ENCODE measurements at places on chromosomes 1 and 21.

DNA sequence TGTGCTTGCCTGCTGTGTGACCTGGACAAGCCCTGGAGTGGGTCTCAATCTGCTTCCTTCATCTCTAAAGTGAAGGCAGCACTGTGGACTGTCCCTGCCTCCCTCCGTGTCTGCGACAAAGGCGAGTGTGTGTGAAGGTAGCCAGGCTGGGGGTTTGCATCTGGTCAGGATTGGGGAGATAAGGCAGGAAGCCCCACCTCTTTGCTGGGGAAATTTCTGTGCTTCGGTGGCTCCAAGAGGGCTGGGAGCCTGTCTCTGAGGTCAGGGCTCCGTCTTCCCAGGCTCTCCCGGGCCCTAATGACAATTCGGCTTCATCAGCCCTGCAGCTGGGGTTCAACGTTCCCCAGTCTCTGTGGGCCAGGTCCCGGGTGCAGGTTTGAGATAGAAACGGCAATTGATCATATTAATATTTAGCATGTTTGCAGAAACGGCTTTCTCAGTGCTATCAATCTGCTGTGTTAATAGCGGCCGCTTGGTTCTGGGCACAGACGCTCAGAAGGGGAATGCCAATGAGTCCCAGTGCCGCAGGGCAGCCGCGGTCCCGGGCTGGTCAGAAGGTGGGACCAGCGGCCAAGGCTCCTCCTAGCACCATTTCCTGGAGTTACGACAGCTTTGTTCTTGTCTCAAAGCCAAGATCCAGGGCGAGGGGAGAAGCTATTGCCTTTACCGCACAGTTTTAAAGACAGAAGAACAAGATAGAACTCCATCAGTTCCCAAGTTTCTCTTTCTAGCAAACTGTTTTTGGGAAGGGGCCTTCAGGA lies 105.7 kb downstream of the PRDM16 start:
- no peak overlapping the region for H3K4me3 ChIP-seq
- no peaks in the 10 kb centered on the region for H3K27me3 ChIP-seq

- H3K4me1 ChIP-seq, result peaks cover 99% of the 10 kb centered on the region
- H3K27ac ChIP-seq, result peak overlapping the region; percentile 96
Observed at GRCh38 chr1:21337928-21338572, 47.8 kb upstream of the ECE1 start.

DNA sequence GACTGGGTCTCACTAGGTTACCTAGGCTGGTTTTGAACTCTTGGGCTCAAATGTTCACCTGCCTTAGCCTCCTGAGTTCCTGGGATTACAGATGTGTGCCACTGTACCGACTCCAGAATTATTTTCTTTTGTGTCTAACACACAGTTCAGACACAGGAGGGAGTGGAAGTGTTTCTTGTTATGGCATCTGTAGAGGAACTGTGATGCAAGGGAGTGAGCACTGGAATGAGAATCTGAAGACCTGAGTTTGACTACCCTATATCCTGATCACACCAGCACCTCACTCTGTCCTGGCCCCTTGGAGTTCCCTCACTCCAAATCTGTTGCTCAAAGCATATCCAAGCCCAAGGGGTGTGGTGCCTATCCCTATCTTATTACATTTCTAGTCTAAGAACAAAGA lies 15.2 kb downstream of the OPTC start:
- no peak overlapping the region for H3K4me3 ChIP-seq
- DNase-seq, result no peak
- H3K4me1 ChIP-seq, result no peaks in the 10 kb centered on the region
- no peak overlapping the region for H3K27ac ChIP-seq
- H3K27me3 ChIP-seq, result no peaks in the 10 kb centered on the region

- no peak overlapping the region for H3K4me3 ChIP-seq
- no peaks in the 10 kb centered on the region for H3K36me3 ChIP-seq
- no peaks in the 10 kb centered on the region for H3K27me3 ChIP-seq
- peaks cover 10% of the 10 kb centered on the region for H3K4me1 ChIP-seq
- no peak for DNase-seq
Observed at GRCh38 chr1:184684285-184685074, 70.2 kb downstream of the EDEM3 start.

GRCh38 chr1:24693827-24694379 lies 50.8 kb downstream of the SRRM1 start:
- H3K27me3 ChIP-seq, result no peaks in the 10 kb centered on the region
- DNase-seq, result no peak
- H3K27ac ChIP-seq, result no peak overlapping the region
- no peak overlapping the region for H3K4me3 ChIP-seq
- H3K36me3 ChIP-seq, result no peaks in the 10 kb centered on the region

DNA sequence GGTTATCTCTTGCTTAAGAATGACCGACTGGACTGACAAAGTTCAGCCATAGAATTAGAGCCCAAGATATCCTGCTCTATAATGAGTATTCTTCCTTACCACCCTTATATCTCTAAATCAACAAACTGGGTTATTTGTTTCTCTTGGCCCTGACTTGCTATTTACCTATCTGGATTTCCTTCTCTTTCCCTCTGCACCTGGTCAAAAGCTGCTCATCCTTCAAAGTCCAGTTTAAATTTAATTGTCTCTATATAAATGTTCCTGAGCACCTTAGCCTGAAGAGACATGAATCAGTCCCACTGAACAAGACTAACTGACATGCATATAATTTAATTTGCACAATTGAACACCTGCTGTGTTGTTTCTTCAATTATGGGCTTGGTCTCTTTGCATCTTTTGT lies 127.1 kb upstream of the KCNJ15 start:
- H3K27ac ChIP-seq, result no peak overlapping the region
- no peaks in the 10 kb centered on the region for H3K36me3 ChIP-seq
- H3K4me3 ChIP-seq, result no peak overlapping the region
- H3K4me1 ChIP-seq, result no peaks in the 10 kb centered on the region

- DNase-seq, result peak; percentile 68
- no peaks in the 10 kb centered on the region for H3K27me3 ChIP-seq
- H3K36me3 ChIP-seq, result peaks cover 21% of the 10 kb centered on the region
- peaks cover 59% of the 10 kb centered on the region for H3K4me1 ChIP-seq
- peak overlapping the region; percentile 92 for H3K27ac ChIP-seq
- peak overlapping the region; percentile 43 for H3K4me3 ChIP-seq
Observed at GRCh38 chr1:35539073-35539823, 18.0 kb downstream of the KIAA0319L start.

GRCh38 chr1:44296806-44297205 lies 58.3 kb downstream of the ERI3 start:
- H3K27ac ChIP-seq, result no peak overlapping the region
- H3K36me3 ChIP-seq, result peaks cover 12% of the 10 kb centered on the region
- H3K4me3 ChIP-seq, result no peak overlapping the region
- peaks cover 9% of the 10 kb centered on the region for H3K4me1 ChIP-seq
